Natural killer cell (primary cell): ENCODE measurements at places on chromosomes 3 and 15.

DNA sequence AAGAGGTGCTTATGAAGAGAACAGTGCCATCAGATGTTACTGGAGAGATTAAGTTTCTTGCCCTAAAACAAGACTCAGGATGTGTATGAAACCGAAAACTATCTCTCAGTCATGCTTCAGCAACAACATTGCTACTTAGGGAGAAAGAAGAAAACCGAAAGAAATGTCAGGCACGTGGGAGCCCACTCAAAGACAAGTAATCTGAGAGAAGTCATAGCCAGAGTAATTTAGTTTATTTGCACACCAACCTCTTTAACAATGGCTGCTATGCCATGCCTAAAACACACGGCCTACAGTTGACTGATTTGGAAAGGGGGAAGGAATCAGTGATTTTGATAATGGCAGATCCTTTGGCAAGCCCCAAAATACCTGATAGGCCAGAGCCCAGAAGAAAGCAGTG, 162.9 kb downstream of the TIGIT start:
- no peak for DNase-seq

DNA sequence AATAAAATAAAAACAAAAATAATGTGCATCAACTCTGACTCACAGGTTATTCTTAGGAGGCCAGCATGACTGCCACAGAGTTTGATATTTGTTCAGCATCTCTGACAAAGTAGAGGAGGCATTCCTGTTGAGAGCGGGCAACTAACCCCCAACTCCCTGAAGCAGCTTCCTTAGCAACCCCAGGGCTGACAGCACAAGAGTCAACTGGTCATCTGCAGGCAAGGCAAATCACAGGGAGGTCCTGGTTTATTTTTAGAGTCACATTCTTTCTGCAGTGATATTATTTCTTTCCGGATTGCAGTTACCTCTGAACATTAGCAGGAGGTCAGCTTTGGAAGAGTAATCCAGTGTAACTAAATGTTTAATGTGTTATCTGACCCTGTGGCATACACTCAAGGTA, 273.0 kb downstream of the PLCL2 start:
- no peak for DNase-seq

- DNase-seq, result peak; percentile 92
These were observed 2.9 kb downstream of the GNAT1 start for GRCh38 chr3:50194128-50194902.

DNA sequence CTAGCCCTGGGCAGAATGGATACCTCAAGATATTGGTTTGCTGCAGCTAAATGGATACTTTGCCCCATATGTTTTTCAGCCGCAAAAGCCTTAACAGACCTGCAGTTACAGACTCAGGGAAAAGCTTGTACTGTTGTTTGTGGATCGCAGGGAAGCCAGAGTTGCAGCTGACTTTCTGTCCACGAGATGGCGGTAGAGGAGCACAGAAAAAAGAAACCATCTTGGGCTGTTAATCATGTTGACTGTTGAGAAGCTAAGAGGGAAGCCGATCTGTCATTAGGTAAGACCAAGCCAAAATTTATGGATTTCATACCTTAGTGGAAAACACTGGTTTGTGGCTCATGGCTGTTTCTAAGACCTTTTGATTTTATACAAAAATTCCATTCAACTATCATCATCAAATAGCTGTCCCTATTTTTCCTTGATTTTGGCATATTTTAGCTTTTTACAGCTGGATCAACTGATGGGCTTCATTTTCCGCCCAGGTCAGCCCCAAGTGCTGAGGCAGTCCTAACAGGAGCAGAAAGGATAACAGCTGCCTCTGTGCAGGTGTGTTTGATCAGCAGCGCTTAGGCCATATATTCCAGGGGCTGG, 205.7 kb upstream of the ZPLD1 start:
- DNase-seq, result peak; percentile 64
